ENCODE measurements at places on chromosomes 7 and 10.

DNA sequence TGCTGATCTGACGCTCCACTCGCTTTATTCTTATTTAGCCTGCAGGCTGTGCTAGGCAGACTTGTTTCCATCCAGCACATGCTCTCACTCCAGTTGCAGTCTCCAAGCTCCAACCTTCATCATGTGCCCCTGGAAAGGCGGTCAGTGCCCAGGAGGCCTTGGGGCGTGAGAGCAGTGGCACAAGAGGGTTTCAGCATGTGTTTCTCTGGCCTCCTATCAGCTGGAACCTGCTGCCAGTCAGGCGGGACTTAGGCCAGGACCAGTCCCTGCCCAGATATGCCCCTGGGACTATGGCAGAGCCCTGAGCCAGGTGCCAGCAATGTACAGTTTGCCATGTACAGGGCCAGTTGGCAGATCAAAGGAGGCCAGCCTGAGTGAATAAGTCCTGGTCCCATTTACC is 330.2 kb upstream of the FZD1 start:
- no peak for DNase-seq

DNA sequence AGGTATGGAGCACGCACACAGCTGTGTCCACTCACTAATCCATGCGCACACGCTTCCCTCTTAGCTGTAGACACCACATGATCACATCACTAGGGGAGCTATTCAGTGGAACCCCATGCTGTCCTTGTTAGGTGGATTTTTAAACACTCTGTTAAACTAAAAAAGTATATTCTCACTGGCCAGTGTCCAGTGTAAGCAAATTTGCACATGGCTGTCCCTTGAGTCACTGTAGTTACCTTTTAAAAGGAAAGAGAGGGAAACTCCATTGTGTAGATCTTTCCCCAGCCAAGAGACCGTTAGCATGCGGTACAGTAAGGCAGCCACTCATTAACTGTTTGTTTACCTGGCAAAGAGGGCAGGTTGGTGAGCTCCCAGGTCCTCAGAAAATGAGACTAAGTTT is 81.6 kb upstream of the INSYN2A start:
- no peak for DNase-seq

DNA sequence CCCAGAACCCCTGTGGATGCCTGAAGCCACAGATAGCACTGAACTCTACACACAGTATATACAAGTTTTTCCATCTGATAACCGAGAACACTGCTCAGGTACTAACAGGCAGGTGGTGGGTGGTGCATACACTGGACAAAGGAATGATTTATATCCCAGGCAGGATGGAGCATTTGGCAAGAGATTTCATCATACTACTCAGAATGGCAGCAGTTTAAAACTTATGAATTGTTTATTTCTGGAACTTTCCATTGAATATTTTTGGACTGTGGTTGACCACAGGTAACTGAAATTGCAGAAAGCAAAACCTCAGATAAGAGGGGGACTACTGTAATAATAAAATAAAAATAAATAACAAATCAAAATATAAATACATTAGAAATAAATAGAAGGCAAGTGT is 10.9 kb upstream of the KCNMA1 start:
- DNase-seq = no peak

- no peak for DNase-seq
Measured at GRCh38 chr10:77901743-77902142, 24.8 kb downstream of the DLG5 start.

GRCh38 chr10:103499881-103500280 is 6.4 kb downstream of the NEURL1 start:
- DNase-seq = no peak

GRCh38 chr7:19397911-19398310 is 252.7 kb upstream of the FERD3L start:
- no peak for DNase-seq
